ENCODE measurements at places on chromosomes 1 and 21.
A peak's percentile ranks its signal among the peaks of the same experiment; 100 is the strongest.

GRCh38 chr1:18540136-18540765 lies 59.5 kb downstream of the KLHDC7A start:
- no peak for DNase-seq

GRCh38 chr1:114108751-114109255 lies 44.9 kb downstream of the SYT6 start:
- no peak for DNase-seq

DNA sequence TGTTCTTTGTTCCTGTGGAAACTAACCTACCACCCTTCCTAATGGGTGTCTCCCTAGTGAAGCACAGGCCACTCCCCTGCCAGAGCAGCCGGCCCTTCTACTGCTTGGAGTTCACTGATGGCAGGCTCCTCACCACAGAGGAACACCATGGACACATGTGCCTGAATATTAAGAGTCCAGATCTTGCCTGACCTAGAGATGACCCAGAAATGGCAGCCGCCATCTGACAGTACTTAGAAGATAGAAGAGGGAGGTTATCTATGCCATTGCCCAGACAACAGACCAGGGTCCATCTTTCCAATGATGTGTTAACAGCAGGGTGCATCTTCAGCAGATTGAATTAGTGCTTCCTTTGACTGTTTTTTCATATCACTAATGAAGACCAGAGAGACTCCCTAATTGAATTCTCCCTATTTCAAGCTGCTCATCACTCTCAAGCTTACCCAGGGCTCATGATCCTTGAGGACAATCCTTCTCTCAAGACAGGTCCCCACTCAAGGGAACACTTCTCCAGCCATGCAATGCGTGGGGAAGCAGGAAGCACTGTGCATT lies 59.8 kb downstream of the PLEKHA6 start:
- no peak for DNase-seq

DNA sequence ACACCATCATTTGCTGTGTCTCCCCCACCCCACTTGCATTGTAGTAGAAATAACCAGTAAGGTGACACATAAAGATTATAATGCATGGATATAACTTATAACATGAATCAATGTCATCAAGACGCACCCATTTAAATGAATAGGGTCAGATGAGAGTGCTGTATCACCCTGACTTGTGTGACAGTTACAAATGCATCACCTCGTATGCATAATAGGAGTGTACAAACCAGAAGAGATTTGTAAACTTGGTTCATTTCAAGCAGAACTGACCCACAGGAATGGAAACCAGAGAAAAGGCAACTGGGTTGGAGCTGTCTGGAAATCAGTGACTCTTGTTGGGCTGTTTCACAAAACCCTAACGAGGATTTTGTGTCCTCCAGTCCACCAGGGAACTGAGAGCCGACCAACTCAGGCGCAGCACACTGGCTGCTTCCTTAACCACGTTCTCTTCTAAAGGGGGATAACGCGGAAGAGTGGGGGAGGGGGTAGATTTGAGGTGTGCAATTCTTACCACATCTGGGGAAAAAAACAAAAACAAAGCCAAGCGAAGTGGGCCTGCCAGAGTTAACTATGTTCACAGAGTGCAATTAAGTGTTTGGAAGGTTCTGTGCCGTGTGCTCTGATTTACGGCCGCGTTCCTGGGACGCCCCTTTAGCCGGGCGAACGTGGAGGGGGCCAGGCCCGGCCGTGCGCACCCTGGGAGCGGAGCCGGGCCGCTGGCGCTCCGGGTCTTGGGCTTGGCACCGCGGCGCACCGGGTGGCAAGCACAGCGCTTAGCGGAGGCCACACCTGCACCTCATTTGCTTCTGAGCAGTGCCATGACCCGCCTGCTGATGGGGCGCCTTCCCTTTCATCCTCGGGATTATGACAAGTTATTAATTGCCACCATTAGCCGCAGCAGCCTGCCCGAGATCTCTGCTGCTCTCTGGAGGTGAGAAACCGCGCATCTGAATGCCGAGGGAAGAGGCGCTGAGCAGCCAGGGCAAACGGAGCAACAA lies 248.8 kb upstream of the FOXD3 start:
- peak; percentile 39 for DNase-seq

DNA sequence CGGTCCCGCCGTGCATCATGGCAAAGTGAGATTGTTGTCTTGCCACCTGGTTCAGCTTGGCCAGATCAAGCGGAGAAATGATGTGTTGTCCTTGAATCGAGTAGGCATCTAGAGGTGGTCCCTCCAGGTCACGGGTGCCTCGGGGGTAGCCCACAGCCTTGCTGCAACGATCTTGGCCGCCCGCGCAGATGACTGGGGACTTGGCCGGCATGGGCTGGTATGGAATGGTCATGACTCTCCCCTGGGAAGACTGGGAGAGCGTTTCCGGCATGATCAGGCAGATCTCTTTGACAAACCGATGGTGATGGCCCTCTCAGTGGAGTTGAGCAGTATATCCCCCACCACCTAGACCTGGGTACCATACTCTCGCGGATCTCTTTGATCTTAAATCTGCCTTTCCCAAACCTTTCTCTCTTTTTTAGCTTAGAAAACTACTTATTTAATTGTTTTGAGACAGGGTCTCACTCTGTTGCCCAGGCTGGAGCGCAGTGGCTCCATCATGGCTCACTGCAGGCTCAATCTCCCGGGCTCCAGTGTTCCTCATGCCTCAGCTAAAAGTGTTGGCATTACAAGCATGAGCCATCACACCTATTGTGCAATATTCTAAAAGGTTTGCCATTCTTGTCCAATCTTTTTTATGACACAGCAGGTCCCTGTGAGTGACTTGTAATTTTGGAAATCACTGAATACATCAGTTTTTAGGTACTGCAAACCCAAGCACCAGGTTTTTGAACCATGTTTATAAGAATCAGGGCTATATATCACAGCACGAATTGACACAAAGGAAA lies 9.4 kb upstream of the ELAPOR1 start:
- DNase-seq, result no peak

DNA sequence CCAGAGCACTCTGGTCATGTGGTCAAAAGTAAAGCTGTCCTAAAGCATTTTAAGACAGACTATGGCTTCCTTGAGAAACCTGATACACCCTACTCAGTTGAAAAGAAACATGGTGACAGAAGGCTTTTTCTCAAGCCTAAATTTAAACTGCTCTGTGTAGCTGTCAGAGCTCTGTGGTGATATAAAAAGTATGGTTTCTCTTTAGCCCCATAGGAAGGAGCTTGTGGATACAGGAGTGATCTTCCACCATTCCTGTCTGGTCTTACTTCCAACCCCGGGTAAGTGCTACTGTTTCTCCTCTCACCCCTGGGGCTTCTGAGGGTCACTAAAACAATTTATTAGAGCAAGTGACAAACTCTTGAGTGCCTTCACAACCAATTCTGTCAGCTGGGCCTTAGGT lies 8.5 kb downstream of the TP53BP2 start:
- DNase-seq, result no peak

DNA sequence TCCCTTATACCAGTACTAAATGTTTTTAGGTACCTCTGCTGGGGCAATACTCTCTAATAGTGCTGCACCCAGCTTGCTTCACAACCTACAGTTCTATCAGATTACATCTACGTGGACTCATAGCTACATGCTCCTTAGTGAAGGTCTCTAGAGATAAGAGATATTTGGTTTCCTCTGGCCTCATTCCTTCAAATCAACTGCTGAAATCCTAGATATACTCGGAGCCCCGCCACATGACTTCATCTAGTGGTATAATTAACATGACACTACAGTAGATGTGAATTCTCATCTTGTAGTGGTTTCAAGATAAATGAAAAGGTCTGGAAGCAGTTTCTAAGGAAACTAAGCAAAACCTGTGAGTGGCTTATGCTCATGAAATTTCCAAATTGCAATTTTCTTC lies 115.4 kb downstream of the SMYD2 start:
- DNase-seq, result no peak

- DNase-seq, result no peak
Observed at GRCh38 chr1:12568009-12568767, 49.8 kb downstream of the DHRS3 start.

- peak; percentile 39 for DNase-seq
Observed at GRCh38 chr1:220894924-220895256, 15.6 kb downstream of the HLX start.

DNA sequence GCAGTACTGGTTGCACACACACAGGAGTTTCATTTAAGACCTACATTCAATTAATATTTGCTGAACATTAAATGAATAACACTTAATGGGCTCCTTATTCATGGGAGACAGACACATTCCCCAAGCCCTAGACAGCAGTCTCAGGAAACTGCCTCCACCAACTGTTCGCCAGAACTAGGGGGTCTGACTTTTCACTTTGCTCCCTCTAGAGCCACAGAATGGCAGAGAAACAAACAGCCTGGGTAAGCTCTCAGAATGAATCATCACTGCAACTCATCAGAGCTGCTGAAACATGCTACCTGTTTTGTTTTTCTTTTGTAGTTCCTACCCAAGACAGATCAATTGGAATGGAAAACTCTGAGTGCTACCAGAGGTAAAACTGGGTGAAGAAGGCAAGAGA lies 31.7 kb downstream of the ELK4 start:
- no peak for DNase-seq

All from neural progenitor cell (in vitro differentiated cells).